ENCODE measurements at places on chromosomes 6 and 20.

DNA sequence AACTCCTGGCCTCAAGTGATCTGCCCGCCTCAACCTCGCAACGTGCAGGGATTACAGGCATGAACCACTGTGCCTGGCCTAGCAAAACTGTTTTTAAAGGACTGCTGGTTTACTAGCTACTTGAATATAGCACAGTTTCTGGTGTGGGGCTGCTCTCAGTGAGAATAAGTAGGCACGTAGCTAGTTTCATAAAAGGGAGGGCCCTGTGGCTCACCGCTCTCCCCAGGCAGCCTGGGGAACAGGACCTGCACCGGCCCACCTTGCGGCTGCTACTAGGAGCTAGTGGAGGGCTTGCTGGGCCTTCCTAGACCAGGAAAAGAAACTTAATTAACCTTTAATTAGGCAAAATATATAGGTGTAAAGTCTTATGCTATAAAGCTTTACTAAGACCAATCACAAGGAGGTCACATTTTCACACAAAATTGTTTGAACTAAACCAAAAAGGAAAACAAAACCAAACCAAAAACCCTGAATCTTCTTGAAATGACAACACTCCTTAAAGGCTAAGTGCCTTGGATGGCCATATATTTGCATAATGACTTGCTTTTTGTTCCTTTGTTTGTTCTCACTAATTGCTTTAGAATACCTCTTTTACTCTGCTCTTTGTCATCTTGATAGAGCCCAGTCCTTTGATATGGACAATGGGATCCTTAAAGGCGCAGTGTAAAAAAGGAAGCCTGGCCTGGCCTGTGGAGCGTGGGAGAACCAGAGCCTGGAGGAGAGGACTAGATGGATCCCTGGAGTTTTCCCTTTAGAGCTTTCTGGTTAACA, 69.5 kb upstream of the SAMD5 start:
- no peak for DNase-seq

GRCh38 chr6:138728662-138729061, 44.9 kb upstream of the CCDC28A start:
- DNase-seq, result no peak

DNA sequence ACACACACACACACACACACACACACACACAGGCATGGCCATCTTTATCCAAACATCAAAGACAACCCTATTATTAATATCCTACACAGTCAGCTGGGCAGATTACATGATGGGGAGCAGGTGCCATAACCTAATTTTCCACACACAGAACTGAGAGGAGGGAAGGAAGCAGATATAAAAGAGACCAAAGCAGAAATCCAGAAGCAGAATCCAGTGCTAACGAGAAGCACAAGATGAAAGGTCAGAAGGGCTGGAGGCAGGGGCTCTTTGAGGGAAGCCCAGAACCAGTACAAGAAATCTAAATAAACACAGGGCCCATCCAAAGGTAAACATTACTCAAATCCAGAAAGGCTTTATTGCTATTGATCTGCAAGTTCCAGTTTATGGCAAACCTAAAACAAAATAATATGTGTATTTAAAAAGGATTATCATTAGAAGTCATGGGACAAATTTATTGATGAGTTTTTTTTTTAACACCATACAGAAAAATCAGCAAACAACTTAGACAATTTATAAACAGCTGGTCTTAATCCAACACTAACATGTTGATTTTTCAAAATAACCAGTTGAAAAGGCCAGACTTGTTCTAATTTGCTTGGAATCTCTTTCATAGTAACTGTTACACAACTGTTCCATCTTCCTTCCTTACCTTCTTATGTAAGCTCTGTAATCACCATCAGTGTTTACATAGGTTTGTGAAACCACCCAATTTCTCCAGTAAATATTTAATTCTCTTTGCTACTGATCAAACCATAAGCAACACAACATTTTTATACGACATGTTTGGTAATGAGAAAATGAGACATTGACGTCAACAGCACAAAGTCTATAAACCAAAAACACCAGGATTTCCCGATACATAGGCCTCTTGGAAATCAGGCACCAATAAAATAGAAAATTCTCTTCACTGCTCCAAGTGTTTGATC, 34.2 kb downstream of the SLC23A2 start:
- DNase-seq, result no peak

DNA sequence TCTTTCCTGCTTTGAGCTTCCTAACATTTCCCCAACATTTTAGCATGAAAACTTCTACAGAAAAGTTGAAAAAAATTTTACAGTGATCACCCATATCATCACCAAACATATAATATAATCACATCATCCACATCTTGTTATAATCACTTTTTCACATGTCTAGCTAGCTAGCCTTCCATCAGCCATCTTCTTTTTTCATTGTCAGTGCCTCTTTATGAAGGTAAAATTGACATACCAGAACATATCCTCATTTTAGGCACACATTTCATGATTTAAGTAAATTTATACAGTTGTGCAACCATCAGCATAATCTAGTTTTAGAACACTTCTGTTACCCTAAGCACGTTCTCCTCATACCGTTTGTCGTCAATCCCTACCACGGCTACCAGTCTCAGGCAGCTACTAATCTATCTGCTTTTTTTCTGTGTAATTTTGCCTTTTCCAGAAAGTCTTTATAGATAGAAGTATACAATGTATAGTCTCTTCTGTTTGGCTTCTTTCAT, 73.7 kb downstream of the VEGFA start:
- no peak for DNase-seq

GRCh38 chr6:27111743-27112142, 135.8 kb upstream of the PRSS16 start:
- no peak for DNase-seq

GRCh38 chr20:24661255-24661654, 191.8 kb downstream of the SYNDIG1 start:
- no peak for DNase-seq

DNA sequence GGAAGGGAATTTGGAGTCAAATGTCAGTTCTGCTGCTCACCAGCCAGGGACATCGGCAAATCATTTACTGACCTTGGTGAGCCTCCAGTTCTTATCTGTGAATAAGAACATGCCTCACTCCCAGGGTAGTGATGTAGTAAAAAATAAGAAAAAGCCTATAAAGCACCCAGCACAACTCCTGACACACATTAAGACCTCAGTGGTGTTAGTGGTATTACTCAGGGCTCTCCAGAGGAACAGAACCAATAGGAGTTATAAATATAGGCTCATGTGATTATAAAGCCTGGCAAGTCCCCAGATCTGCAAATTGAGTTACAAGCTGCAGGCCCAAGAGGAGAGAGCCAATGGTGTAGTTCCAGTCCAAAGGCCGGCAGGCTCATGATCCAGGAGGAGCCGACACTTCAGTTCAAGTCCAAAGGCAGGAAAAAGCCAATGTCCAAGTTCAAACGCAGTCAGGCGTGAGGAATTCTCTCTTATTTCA, 71.3 kb upstream of the EYA2 start:
- DNase-seq, result no peak

DNA sequence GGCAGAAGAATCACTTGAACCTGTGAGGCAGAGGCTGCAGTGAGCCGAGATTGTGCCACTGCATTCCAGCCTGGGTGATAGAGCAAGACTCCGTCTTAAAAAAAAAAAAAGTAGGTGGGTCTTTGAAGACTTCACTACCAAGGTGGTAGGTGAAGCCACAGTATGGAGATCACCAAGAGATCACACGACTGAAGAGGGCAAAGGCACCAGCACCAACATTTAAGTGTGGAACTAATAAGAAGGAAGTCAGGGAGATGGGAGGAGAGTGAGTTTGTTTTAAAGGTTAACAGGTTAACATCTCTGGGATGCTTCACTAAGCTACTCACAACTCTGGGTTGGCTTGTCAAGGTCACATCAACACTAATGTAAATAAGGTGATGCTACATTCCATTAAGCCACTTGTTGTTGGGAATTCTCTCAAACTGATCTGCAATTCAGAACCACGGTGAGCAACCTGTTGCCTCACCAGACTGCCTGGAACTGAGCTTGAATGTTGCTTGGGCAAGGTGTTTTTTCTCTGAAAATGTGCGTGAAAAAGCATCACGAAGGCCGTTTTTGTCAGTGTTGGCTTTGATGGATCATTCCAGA, 48.7 kb downstream of the KCTD20 start:
- DNase-seq, result no peak

GRCh38 chr6:33428224-33428965, 8.5 kb downstream of the SYNGAP1 start:
- no peak for DNase-seq

- no peak for DNase-seq
Measured at GRCh38 chr6:159461998-159462397, 231.0 kb downstream of the SOD2 start.

DNA sequence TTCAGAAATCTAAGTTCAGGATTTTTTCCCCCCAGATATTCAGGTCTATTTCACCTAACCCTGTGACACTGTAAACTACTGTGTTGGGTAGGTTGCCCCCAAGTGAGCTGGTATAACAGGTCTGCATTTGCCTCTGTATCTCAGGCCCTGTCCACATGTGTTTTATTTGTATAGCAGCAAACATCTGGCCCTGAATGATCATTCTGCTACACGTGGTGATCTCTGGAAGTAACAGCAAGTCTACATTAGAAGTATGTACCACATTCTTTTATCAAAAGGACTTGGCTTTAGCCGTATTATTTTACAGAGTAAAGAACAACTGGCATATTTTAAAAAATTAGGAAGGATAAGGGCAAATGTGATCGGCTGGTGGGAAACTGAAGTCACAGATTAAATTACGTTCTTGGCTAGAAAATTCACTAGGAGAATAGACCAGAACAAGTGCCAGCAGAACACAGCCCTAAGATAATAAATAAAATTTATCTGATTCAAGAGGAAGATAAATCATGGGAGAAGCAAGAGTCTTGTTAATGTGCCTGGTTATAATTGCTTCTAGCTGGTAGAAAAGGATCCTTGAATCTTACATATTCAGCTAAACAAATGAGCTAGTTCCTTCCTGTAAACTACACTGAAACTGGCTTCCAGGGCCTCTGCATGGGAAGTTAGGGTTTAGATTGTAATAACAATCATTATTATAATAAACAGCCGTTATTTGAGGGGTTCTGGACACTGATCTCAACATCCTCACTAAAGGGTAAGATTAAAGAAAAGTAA, 192.1 kb downstream of the SAMD5 start:
- DNase-seq, result no peak

DNA sequence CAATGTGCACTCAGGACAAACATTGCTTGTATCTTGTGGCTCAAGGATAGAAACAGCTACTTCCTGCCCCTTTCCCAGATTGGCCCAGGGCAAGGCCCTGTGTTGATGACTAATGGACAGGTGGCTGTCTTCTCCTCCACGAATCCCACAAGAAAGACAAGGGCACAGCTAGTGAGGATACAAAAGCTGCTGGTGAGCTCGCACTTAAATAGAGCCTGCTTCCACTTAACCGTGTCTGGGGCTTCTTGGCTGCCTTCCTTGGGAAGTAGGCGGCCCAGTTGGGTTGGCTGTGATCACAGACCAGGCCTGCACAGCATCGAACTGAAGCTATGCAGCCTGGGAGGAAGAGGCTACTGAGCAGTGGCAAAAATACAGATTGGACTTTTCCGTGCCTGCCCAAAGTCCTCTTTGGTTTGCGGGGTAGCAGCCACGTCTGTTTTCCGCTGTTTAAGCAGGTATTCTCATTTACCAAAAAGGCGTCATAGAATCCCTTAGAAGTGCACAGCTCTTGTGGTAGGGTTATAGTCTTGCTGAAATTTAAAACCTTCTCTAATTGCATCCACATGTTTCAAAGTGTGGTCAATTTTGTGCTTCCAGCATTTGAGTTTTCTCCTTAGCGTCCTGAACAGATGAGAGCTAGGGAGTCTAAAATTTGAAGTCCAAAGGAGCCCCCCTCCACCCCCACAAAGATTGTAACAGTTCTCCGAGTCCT, 23.0 kb upstream of the NAA20 start:
- no peak for DNase-seq

DNA sequence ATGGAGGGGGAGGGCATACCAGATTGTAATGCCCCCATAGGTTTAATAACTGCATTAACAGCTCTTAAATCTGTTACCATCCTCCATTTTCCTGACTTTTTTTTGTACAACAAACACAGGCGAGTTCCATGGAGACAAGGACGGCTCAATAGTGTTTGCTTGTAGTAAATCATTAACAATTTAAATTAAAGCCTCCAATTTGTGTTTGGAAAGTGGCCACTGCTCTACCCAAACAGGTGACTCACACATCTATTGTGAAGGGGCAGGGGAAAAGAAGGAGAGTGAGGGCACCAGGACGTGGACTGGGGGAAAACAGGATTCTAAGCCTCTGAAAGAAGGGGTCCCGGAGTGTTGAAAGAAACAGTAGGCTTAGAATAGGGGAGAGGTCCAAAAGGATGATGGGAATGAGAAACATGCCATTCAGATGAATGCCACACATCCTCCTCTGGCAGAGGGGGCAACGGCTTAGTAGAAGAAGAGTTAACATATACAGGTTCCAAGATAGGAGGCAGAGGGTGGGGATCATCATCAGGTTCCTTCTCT, 6.9 kb downstream of the GLYATL3 start:
- DNase-seq, result no peak

- no peak for DNase-seq
Measured at GRCh38 chr6:106184629-106185028, 98.5 kb downstream of the PRDM1 start.

- DNase-seq, result no peak
Measured at GRCh38 chr6:123928529-123928928, 124.9 kb downstream of the NKAIN2 start.

DNA sequence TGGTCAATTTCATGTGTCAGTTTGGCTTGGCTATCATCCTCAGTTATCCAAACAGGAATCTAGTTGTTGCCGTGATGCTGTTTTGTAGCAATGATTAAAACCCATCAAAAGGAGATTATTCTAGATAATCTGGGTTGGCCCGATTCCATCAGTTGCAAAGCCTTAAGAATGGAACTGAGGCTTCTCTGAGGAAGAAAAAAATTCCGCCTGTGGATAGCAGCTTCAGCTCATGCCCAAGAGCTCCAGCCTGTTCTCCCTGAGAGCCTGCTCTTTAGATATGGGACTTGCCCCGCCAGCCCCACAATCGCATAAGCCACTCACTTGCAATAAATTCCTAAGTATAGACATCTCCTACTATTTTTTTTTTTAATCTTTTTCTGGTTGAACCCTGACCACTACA, 61.5 kb downstream of the SEL1L2 start:
- no peak for DNase-seq

DNA sequence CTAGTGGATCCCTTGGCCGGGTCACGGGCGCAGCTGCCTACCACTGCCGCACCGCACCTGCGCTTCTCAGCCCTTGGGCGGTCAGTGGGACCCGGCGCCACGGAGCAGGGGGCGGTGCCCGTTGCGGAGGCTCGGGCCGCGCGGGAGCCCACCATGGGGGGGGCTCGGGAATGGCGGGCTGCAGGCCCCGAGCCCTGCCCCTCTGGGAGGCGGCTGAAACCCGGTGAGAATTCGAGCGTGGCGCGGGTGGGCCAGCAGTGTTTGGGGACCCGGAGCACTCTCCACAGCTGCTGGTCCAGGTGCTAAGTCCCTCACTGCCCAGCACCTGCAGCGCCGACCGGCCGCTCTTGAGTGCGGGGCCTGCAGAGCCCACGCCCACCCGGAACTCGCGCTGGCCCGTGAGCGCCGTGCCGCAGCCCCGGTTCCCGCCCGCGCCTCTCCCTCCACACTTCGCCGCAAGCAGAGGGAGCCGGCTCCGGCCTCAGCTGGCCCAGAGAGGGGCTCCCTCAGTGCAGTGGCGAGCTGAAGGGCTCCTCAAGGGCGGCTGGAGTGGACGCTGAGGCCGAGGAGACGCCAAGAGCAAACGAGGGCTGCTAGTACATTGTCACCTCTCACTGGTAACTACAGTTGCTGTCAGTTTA, 120.5 kb upstream of the TMEM170B start:
- DNase-seq, result no peak

Measured in stimulated activated CD4-positive, alpha-beta T cell treated with anti-CD3 and anti-CD28 coated beads, TNF-alpha, amount 100 ng/mL, for 1 hour (primary cell).